GM12878 (cell line): ENCODE measurements at places on chromosomes 16 and 17. TPM values are rescaled to one million over a fixed set of nuclear protein-coding genes. Genes with fewer than 3 reads are reported as not detected.

- DNase-seq = no peak
- H3K4me3 ChIP-seq = no peak overlapping the region
- no peaks in the 10 kb centered on the region for H3K36me3 ChIP-seq
- no peaks in the 10 kb centered on the region for H3K27me3 ChIP-seq
- no peak overlapping the region for H3K27ac ChIP-seq
Observed at GRCh38 chr17:64329588-64329987, 61.1 kb downstream of the PECAM1 start.

DNA sequence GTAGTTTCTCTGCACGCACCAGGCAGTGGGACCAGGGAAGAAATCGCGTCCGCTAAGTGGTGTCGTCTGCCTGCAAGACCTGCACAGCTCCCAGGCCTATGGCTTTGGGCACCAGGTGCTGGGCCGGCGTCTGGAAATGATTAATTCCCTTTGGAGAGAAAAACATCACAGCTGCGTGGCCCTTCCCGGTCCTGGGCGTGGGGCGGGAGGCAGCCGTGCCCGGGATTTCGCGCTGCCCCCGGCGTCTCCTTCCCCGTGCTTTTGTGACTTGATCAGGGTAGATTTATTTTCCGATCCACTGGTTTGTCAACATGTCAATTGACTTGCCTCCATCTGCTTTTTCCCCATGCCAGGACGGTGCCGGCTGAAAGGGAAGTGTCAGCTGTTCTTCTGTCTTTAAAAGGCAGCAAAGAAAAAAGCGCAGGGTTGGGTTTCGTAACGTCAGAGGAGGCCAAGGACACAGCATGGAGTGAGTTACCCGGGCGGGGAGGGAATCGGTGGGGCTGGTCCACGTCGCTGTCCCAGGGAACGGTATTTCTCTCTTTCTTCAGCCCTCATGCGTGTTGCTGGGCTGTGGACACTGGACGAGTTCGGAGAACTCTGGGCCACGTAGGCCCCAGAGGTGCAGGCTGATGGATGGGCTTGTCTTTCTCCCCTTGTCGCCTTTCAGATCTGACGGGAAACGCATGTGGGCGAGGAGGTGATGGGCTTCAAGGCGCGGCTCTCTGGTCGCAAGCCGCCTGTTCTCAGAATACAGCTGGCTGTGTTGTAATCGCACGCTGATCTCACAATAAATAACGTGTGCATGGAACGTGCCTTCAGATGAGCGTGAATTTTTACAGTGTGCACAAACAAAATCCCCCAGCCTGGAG, 188.1 kb upstream of the ZNF469 start:
- H3K36me3 ChIP-seq = no peaks in the 10 kb centered on the region
- H3K4me1 ChIP-seq = no peaks in the 10 kb centered on the region
- no peak for DNase-seq
- H3K27me3 ChIP-seq = no peaks in the 10 kb centered on the region
- no peak overlapping the region for H3K4me3 ChIP-seq

DNA sequence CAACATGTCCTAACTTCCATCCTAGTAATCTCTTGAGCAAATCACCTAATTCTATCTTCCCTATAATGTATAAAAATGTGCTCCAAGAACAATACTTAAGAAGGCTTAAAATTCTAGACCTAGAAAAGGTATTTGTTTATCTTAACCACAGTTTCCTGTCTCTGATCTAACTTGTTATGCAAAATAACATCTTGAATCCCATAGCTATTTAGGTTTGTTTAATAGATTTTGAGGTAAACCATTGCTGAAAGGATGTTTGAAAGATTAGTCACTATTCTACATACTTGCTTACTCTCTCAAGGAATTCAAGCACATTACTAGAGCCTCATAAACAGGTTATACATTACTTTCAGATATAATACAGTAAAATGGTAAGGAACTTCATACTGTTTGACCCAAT, 13.0 kb downstream of the CA10 start:
- no peaks in the 10 kb centered on the region for H3K4me1 ChIP-seq
- no peak overlapping the region for H3K4me3 ChIP-seq
- no peaks in the 10 kb centered on the region for H3K27me3 ChIP-seq
- DNase-seq = no peak
- no peaks in the 10 kb centered on the region for H3K36me3 ChIP-seq

- no peaks in the 10 kb centered on the region for H3K36me3 ChIP-seq
- H3K4me1 ChIP-seq = peaks cover 37% of the 10 kb centered on the region
- H3K27ac ChIP-seq = peak overlapping the region; percentile 88
- no peaks in the 10 kb centered on the region for H3K27me3 ChIP-seq
Observed at GRCh38 chr16:15897834-15898254, 9.4 kb upstream of the CEP20 start.

DNA sequence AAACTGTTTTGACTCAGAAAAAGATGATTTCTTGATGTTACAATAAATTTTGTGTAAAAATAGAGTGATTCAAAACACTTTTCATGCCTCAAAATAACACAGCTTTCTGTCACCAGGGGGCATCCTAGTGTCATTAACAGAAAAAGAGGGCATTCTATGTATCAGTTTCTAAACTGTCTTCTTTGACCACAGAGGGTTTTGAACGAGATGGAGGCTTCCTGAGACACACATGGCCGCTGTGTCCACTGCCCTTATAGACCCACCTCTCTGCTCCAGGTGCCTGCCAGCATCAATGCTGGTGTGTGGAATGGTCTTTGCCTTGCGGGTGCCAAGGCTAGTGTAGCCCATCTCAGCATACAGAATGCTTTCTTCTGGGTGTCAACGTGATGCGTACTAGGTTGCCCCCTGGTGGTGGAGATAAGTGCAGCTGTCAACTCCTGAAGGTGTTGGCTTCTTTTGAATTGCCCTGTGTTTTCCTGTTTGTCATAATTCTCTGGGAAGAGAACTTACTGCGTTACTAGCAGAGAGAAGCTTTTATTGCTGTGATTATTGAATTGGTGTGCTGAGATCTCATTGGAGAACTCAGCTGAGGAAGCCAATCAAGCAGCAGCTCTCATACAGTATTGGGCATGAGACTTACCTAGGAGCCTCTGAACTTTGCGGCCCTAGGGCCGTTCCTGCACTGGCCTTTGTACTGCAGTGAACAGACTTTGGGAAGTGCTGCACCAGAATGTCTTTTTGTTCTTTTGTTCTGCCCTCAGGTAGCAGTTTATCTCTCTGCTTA, 38.6 kb downstream of the USP10 start:
- no peak overlapping the region for H3K27ac ChIP-seq
- no peak overlapping the region for H3K4me3 ChIP-seq
- peaks cover 14% of the 10 kb centered on the region for H3K4me1 ChIP-seq
- no peaks in the 10 kb centered on the region for H3K27me3 ChIP-seq

- DNase-seq = no peak
- no peaks in the 10 kb centered on the region for H3K27me3 ChIP-seq
- no peaks in the 10 kb centered on the region for H3K4me1 ChIP-seq
- H3K27ac ChIP-seq = no peak overlapping the region
Observed at GRCh38 chr16:76749780-76750375, 441.1 kb upstream of the MON1B start.

DNA sequence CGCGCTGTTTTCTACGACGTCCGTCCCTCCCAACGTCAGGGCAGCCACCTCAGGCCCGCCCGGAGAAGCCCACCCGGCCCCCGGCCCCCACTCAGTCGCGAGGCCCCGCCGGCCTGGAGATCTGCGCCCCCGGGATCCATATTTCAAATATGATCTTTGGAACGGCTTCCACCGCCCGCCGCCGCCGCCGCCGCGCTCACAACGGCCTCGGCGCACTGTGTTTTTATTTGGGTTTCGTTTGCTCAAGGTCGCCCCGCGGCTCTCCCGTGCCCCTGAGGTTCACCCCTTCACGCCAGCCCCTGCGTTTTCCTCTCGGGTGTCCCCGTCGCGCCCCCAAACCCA, 4.2 kb upstream of the CBX4 start:
- H3K4me1 ChIP-seq = peaks cover 8% of the 10 kb centered on the region
- H3K27ac ChIP-seq = no peak overlapping the region
- no peaks in the 10 kb centered on the region for H3K36me3 ChIP-seq

DNA sequence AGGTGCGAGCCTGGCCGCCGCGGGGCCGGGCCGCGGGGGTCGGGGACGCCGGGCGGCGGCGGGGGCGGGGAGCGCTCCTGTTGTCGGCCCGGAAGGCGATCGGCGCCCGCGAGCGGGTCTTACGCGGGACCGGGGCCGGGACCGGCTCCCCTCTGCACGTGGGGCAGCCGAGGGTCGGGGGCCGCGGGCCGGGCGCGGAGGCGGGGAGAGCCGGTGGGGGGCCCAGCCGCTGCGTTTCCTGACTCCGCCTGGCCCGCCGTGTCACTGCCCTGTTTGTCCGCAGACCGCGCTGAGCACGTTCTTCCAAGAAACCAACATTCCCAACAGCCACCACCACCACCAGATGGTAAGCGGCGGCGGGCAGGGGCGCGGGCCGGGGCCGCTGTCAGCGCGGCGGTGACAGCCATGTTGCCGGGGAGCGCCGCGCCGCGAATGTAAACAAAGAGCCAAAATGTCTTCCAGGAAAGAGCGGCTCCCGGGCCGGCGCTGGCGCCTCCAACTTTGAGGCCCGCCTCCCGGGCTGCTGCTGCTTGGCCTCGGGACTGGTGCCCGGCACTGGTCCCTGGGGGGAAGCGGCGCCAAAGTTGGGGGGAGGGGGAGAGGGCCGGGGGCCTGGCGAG, 586 bp downstream of the UBALD2 start:
- peaks cover 52% of the 10 kb centered on the region for H3K4me1 ChIP-seq
- DNase-seq = no peak
- no peaks in the 10 kb centered on the region for H3K36me3 ChIP-seq
- H3K27ac ChIP-seq = peak overlapping the region; percentile 99

GRCh38 chr16:68469796-68470460, 21.6 kb upstream of the SMPD3 start:
- peaks cover 57% of the 10 kb centered on the region for H3K4me1 ChIP-seq
- no peaks in the 10 kb centered on the region for H3K36me3 ChIP-seq
- H3K27ac ChIP-seq = peak overlapping the region; percentile 96
- peak overlapping the region; percentile 65; the same call in 1 of the 2 replicates for H3K4me3 ChIP-seq
- no peaks in the 10 kb centered on the region for H3K27me3 ChIP-seq
- DNase-seq = no peak

GRCh38 chr16:81265658-81266451, 27.4 kb downstream of the BCO1 start:
- H3K27me3 ChIP-seq = no peaks in the 10 kb centered on the region
- H3K4me1 ChIP-seq = no peaks in the 10 kb centered on the region
- no peaks in the 10 kb centered on the region for H3K36me3 ChIP-seq
- H3K4me3 ChIP-seq = no peak overlapping the region
- DNase-seq = no peak
- no peak overlapping the region for H3K27ac ChIP-seq

- peaks cover 4% of the 10 kb centered on the region; the same call in 1 of the 2 replicates for H3K4me1 ChIP-seq
- H3K27ac ChIP-seq = no peak overlapping the region
- no peaks in the 10 kb centered on the region for H3K27me3 ChIP-seq
- no peaks in the 10 kb centered on the region for H3K36me3 ChIP-seq
Observed at GRCh38 chr16:16861546-16861945, 482.6 kb downstream of the NPIPA7 start.

GRCh38 chr16:53893731-53894435, 189.9 kb downstream of the FTO start:
- H3K4me3 ChIP-seq = no peak overlapping the region
- H3K4me1 ChIP-seq = no peaks in the 10 kb centered on the region
- no peak overlapping the region for H3K27ac ChIP-seq
- no peak for DNase-seq
- no peaks in the 10 kb centered on the region for H3K36me3 ChIP-seq
- H3K27me3 ChIP-seq = no peaks in the 10 kb centered on the region

GRCh38 chr16:87829988-87830672, 39.2 kb downstream of the SLC7A5 start:
- DNase-seq = no peak
- H3K27ac ChIP-seq = no peak overlapping the region
- peaks cover 39% of the 10 kb centered on the region for H3K36me3 ChIP-seq
- H3K4me1 ChIP-seq = 0 out of 2 replicates have a peak, but pooled peaks cover 2% of the 10 kb centered on the region
- H3K4me3 ChIP-seq = no peak overlapping the region

DNA sequence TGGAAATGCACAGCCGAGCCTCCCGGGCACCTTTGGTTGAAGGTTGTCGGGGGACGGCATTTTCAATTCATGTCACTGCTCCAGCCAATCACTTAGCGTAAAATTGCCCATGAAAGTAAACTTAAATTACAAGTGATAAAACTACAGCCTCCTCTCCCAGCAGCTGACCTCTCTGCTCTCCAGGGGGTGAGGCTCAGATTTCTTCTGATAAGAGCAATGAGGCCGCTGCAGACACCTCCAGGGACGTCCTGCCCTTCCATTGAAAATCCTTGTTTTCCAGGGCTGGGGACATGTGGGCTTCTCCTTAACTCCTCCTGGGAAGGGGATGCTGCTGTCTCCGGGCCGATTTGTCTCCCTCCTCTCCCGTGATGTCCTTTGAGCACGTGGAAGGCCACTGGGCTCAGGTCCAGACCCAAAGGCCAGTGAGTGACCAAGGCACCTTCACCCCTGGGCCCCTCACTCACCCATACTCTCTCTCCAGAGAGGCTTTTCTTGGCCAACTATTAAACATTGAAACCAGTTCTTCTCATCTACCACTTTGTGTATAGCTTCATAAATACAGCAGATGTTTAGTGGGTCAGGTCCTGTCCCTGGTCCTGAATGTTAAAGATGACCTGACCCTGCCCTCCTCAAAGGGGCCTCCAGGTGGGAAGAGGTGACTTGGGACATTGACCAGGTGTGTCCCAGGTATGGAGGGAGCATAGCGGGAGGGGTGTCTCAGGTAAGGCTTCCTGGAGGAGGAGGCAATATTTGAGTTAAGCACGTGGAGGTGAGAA, 52.3 kb downstream of the MGAT5B start:
- H3K27me3 ChIP-seq = peaks cover 3% of the 10 kb centered on the region; the same call in 1 of the 2 replicates
- H3K4me3 ChIP-seq = no peak overlapping the region
- no peak overlapping the region for H3K27ac ChIP-seq
- H3K4me1 ChIP-seq = no peaks in the 10 kb centered on the region
- no peak for DNase-seq

DNA sequence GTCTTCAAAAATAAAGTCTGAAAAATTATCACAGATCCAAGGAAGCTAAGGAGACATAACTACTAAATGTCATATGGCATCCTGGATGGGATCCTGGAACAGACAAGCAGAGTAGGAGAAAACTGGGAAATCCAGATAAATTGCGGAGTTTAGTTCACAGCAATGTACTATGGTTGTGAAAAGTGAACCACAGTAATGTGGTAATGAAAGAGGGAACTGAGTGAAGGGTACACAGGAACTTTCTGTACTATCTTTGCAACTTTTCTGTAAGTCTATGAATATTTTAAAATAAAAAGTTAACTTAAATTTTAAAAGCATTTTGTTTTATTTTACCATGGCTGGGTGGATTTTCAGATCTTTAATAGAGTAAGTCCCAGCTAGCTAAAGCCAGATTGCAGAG, 16.3 kb downstream of the SLFN12L start:
- H3K4me3 ChIP-seq = no peak overlapping the region
- H3K4me1 ChIP-seq = 0 out of 2 replicates have a peak, but pooled peaks cover 3% of the 10 kb centered on the region
- no peak for DNase-seq
- H3K27me3 ChIP-seq = no peaks in the 10 kb centered on the region
- peaks cover 2% of the 10 kb centered on the region for H3K36me3 ChIP-seq

CES1 gene
- 0.66 and 0.69 TPM in 2 replicates for total RNA-seq

ADORA2B gene
- 0.21 and 0.31 TPM in 2 replicates for total RNA-seq

CRYM gene
- total RNA-seq = 4.8 and 5.1 TPM in 2 replicates

CEMP1 gene
- 0.15 TPM in 1 of 2 replicates, not detected in the other for total RNA-seq

ALOX12 gene
- total RNA-seq = not detected in 2 replicates

RDM1 gene
- 9.7 and 12.1 TPM in 2 replicates for total RNA-seq

CSNK1D gene
- 85.5 and 94.2 TPM in 2 replicates for total RNA-seq
